HCT116 (cell line): ENCODE measurements at places on chromosomes 5 and 9. TPM values are rescaled to one million over a fixed set of nuclear protein-coding genes. Genes with fewer than 3 reads are reported as not detected.
A peak's percentile ranks its signal among the peaks of the same experiment; 100 is the strongest.

The IDNK gene
- total RNA-seq = 3.3 TPM

The PTGER4 gene
- 3.0 TPM for total RNA-seq

GRCh38 chr9:126306071-126306647 is 20.5 kb upstream of the MVB12B start:
- H3K4me1 ChIP-seq = peaks cover 8% of the 10 kb centered on the region
- no peak for DNase-seq
- H3K27ac ChIP-seq = no peak overlapping the region
- no peak overlapping the region for H3K4me3 ChIP-seq

DNA sequence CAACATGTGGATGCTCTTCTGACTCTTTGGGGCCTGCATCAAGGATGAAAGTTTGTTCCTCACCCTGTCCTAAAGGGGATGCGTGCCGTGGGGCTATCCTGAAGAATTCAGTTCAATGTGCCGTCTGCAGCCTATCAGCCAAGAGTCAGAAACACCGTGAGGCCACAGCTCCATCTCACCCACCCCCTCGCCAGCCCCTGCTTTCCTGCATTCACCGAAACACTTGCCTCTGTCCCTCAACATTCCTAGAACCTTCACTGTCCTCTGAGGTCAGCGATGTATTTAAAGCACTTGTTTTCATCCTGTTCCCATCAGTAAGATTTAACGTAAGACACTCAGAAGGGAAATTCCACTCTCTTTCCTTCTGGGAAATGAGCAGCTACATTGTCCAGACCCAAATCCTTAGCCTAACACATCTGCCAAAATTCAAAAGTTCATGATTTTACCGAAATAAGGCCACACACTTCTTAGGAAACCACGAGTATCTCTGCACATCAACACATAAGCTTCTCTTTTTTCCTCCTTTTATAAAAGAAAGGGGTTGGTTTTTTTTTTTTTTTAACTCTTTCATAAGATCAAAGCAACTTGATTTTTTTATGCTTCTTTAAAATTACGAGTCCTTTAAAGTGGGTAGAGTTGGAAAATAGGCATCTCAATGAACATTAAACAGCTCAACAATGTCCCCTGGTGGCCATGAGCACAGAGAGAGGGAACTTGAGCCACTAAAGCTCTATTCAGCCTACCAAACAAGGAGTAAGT is 100.7 kb downstream of the SUSD1 start:
- no peaks in the 10 kb centered on the region for H3K36me3 ChIP-seq
- peak; percentile 54 for DNase-seq
- H3K27ac ChIP-seq = no peak overlapping the region
- peaks cover 51% of the 10 kb centered on the region for H3K4me1 ChIP-seq
- H3K27me3 ChIP-seq = no peaks in the 10 kb centered on the region
- no peak overlapping the region for H3K4me3 ChIP-seq

The PKN3 gene
- 37.9 TPM for total RNA-seq

DNA sequence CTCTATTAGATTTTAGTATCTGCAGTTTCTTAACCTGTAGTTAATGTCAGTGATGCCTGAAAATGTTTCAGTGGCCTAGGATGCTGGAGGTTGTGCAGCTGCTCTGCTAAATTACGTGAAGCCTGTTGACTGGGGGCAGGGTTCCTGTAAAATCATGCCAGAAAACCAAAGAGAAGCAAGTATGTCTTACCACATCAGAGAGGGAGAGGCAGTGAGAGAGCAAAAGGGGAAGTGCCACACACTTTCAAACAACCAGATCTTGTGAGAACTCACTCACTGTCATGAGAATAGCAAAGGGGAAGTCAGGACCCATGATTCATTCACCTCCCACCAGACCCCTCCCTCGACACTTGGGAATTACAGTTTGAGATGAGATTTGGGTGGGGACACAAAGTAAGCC is 83.9 kb upstream of the CYLC2 start:
- no peaks in the 10 kb centered on the region for H3K4me1 ChIP-seq
- DNase-seq = no peak
- no peaks in the 10 kb centered on the region for H3K27me3 ChIP-seq

The CDH12 gene
- total RNA-seq = not detected

- no peaks in the 10 kb centered on the region for H3K4me1 ChIP-seq
- no peak for DNase-seq
- H3K27ac ChIP-seq = no peak overlapping the region
- no peaks in the 10 kb centered on the region for H3K36me3 ChIP-seq
- no peaks in the 10 kb centered on the region for H3K27me3 ChIP-seq
- no peak overlapping the region for H3K4me3 ChIP-seq
Observed at GRCh38 chr5:156375895-156376495, 49.0 kb downstream of the SGCD start.

The CCDC107 gene
- total RNA-seq = 11.1 TPM

The HAVCR1 gene
- not detected for total RNA-seq

The NR5A1 gene
- 0.64 TPM for total RNA-seq

The PPIC gene
- 21.5 TPM for total RNA-seq

DNA sequence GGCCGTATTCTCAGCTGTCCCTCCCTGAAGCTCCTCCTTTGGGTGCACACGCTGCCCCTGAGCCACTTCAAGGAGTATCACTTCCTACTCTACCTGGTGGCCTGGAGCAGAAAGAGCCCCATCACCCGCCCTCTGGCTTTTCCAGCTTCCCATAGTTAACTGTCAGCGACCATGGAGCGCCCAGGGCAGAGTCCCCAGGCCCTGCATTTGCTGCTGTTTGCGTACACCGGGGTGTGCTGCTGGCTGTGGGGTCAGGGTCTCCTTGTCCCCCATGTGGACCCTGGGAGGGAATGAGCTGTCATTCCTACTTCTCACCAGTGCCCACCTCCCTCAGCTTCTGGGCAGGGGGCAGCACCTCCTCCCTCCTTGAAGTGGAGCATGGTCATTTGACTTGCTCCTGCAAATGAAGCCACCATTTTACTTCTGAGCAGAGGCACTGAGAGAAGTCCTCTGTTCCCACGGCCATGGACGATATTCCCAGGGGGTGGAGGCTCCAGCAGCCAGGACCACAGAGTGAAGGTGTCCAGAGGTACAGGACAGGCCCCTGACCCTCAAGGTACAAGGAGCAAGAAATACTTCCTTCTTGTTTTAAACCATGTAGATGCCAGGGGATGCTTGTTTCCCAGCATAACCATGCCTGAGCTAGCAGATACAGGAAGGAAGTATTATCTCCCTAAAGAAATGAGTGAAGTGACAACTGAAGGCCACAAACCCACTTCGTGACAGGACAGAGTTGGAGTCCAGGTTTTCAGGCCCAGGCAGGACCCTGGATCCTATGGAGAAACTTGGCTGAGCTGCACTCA is 40.6 kb upstream of the COL5A1 start:
- H3K27me3 ChIP-seq = no peaks in the 10 kb centered on the region; the same call in 1 of the 2 replicates
- DNase-seq = no peak
- H3K27ac ChIP-seq = no peak overlapping the region
- no peak overlapping the region for H3K4me3 ChIP-seq

DNA sequence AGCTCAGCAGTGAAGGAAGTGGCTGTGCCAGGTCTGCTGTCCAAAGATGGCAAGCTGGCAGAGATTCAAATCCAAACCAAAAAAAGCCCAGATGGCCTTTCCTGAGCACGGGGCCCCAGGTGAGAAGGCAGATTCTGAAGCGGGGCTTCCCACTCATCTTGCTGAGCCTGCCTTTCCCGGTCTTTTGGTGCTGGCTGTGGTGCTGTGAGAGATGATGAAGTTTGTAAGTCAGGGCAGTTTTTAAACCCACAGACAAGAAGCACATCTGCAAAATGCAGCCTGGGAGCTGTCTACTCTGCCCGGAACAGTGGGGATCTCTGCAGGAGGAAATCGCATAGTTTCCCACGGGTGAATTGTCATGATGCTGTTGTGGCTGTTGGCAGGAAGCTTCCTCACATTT is 85.0 kb upstream of the IRX4 start:
- H3K4me1 ChIP-seq = no peaks in the 10 kb centered on the region
- H3K27ac ChIP-seq = no peak overlapping the region
- no peak for DNase-seq
- H3K36me3 ChIP-seq = no peaks in the 10 kb centered on the region
- no peak overlapping the region for H3K4me3 ChIP-seq
- peaks cover 31% of the 10 kb centered on the region for H3K27me3 ChIP-seq

- H3K27me3 ChIP-seq = no peaks in the 10 kb centered on the region
- no peak overlapping the region for H3K4me3 ChIP-seq
- peaks cover 9% of the 10 kb centered on the region; the same call in 1 of the 2 replicates for H3K36me3 ChIP-seq
Observed at GRCh38 chr5:135328128-135328687, 70.8 kb downstream of the MACROH2A1 start.

- H3K4me1 ChIP-seq = peaks cover 32% of the 10 kb centered on the region
- peak overlapping the region; percentile 35 for H3K4me3 ChIP-seq
- no peaks in the 10 kb centered on the region for H3K27me3 ChIP-seq
Observed at GRCh38 chr9:134366223-134367031, 40.2 kb downstream of the RXRA start.

- H3K36me3 ChIP-seq = no peaks in the 10 kb centered on the region
- no peaks in the 10 kb centered on the region for H3K4me1 ChIP-seq
- H3K4me3 ChIP-seq = no peak overlapping the region
- DNase-seq = no peak
Observed at GRCh38 chr9:90909225-90909624, 107.6 kb downstream of the SYK start.

The DMRT3 gene
- total RNA-seq = not detected

- no peak overlapping the region for H3K4me3 ChIP-seq
- peaks cover 3% of the 10 kb centered on the region; the same call in 1 of the 2 replicates for H3K36me3 ChIP-seq
- peak; percentile 54 for DNase-seq
- H3K27me3 ChIP-seq = no peaks in the 10 kb centered on the region
Observed at GRCh38 chr5:96733771-96734500, 71.8 kb downstream of the CAST start.

The BHMT2 gene
- total RNA-seq = 0.20 TPM

DNA sequence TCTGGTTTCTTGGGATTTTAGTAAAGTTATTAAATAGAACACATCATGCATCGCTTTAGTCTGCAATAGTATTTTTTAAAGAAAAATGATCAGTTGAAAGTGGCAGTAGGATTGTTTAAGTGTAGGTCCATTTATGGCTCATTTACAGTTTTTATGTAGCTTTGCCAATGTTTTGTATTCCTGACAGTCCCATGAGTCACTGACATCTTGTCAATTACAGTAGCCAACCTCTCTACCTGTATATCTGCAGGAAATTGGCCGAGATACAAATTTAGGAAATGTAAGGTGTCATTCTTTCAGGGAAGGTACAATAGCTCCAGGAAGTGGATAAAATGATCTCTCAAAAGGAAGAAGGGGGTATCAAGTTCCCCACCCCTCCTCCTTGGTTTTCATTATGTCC is 47.7 kb upstream of the MTAP start:
- no peak overlapping the region for H3K27ac ChIP-seq
- no peaks in the 10 kb centered on the region for H3K36me3 ChIP-seq
- H3K27me3 ChIP-seq = no peaks in the 10 kb centered on the region
- H3K4me3 ChIP-seq = no peak overlapping the region
- peaks cover 9% of the 10 kb centered on the region; the same call in 1 of the 2 replicates for H3K4me1 ChIP-seq
- no peak for DNase-seq

The RANBP3L gene
- total RNA-seq = not detected

DNA sequence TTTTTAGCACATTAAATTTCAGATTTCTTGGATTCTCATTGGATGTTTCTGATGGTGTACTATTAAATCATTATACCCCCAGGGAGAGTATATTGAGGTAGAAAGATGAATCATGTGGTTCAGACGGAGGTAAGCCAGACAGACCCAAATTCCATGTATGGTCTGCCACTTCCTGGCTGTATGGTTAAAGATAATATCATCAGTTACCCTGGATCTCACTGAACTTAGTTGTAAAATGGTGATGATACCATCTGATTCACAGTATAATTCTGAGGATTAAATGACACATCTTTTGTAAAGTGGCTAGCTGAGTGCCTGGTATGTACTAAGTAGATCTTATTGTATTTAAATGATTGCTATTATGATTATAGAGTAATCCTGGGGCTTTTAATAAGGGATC is 9.3 kb downstream of the SLC27A6 start:
- DNase-seq = no peak
- no peak overlapping the region for H3K27ac ChIP-seq
- H3K4me1 ChIP-seq = no peaks in the 10 kb centered on the region
- no peaks in the 10 kb centered on the region for H3K27me3 ChIP-seq
- H3K4me3 ChIP-seq = no peak overlapping the region

DNA sequence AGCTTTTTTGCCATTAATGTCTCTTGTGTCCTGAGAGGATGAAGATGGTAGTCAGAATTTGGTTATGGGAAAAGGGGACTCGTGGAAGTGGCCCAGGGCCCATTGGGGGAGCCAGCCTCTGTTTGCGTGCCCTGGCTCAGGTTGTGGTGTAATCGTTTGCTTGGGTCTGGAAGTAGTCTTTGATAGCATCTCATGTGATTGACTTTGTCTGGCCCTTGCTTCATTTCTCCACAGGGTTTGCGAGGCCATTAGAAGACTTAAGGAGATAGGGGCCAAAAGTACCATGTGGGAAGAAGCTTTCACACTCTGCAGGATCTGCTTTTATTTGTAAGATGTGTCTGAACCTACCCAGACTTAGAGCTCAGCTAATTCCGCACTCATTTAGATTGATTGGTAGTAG is 114.5 kb downstream of the FGF1 start:
- no peak overlapping the region for H3K27ac ChIP-seq
- H3K4me1 ChIP-seq = no peaks in the 10 kb centered on the region; the same call in 1 of the 2 replicates
- no peak for DNase-seq

The C5orf52 gene
- total RNA-seq = not detected

The AGXT2 gene
- not detected for total RNA-seq

GRCh38 chr9:106481013-106481609 is 381.9 kb upstream of the ZNF462 start:
- H3K36me3 ChIP-seq = no peaks in the 10 kb centered on the region
- no peak overlapping the region for H3K4me3 ChIP-seq
- no peaks in the 10 kb centered on the region for H3K27me3 ChIP-seq
- no peak for DNase-seq

DNA sequence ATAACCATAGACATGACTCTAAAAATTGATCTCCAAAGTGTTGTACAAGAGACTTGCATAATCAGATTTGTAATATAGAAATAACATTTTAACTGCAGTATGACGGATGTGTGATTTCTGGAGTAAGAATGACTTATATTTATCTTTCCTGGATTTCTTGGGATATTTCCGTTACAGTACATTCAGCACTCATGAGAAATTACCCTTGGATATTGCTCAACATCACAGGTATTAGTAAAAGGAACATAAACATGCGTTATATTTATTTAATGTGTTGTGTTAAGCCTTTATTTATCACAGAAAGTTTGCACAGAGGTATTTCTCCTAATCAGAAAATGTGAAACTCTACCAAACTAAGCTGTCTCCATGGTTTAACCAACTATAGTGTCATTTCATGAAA is 1823.9 kb upstream of the C9orf72 start:
- H3K4me3 ChIP-seq = no peak overlapping the region
- H3K4me1 ChIP-seq = no peaks in the 10 kb centered on the region
- no peaks in the 10 kb centered on the region for H3K36me3 ChIP-seq
- H3K27ac ChIP-seq = no peak overlapping the region
- no peaks in the 10 kb centered on the region for H3K27me3 ChIP-seq
- DNase-seq = no peak
